Activated B cell treated with CpG ODN at 0.5 μM for 24 hours (primary cell): ENCODE measurements at places on chromosomes 12 and 14. TPM values are rescaled to one million over a fixed set of nuclear protein-coding genes. Genes with fewer than 3 reads are reported as not detected.

GRCh38 chr12:15364221-15365160, 42.2 kb downstream of the PTPRO start:
- DNase-seq = no peak

DNA sequence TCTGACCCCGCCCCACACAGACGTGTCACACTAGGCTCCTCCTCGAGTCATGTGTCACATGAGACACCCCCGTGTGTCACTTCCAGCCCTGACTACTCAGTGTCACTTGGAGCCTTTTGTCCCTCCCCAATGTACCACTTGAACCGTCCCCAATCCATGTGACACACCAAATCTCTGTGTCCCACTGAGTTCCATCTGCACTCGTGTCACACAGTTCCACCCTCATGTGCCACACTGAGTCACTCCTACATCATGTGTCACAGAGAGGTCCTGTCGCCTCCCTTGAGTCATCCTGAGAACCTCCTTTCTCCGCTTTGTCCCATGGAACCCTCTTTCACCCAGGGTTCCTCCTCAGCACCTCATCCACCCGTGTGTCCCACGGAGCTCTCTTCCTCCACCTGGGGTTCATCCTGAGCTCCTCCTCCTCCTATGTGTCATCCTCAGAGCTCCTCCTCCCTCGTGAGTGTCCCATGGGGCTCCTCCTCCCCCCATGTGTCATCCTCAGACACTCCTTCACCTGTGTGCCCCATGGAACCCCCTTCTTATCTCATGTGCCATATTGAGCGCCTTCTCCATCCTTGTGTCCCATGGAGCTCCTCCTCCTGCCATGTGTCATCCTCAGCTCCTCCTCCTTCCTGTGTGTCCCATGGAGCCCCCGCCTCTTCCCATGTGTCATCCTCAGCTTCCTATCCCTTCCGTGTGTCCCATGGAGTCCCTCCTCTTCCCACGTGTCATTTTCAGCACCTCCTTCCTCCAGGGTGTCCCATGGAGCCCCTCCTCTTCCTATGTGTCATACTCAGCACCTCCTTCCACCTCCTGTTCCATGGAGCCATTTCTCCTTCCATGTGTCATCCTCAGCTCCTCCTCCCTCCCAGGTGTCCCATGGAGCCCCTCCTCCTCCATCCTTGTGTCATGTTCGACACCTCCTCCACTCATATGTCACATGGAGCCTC, 32.0 kb downstream of the RTL1 start:
- DNase-seq = no peak

GRCh38 chr12:6534945-6535696, 804 bp downstream of the GAPDH start:
- DNase-seq = peak; percentile 63

DNA sequence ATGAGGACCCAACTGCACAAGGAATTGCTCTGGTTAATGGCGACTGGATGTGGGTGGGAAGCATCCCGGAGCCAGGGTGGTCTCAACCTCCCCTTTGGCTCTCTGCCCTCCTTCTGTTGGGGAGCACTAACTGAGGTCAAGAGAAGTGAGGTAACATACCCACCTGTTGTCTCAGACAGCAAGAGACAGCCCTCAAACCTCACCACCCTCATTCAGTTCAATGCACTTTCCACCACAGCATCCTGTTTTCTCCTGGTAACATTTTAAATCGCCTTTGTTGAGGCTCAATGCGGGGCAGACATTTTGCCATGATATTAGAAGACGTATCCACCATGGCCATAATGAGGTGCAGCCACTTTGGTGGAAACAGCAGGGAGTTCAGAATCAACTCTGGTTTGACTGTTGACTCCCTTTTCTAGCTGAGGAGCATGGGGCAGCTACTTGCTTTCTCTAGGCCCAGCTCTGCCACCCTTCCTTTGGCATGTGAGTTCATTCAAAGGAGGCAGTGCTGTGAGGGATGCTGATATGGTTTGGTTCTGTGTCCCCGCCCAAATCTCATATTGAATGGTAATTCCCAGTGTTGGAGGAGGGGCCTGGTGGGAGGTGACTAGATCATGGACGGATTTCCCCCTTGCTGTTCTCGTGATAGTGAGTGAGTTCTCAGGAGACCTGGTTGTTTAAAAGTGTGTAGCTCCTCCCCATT, 338.6 kb downstream of the PCNX1 start:
- DNase-seq = no peak

The KRT2 gene
- not detected in 2 replicates for total RNA-seq

DNA sequence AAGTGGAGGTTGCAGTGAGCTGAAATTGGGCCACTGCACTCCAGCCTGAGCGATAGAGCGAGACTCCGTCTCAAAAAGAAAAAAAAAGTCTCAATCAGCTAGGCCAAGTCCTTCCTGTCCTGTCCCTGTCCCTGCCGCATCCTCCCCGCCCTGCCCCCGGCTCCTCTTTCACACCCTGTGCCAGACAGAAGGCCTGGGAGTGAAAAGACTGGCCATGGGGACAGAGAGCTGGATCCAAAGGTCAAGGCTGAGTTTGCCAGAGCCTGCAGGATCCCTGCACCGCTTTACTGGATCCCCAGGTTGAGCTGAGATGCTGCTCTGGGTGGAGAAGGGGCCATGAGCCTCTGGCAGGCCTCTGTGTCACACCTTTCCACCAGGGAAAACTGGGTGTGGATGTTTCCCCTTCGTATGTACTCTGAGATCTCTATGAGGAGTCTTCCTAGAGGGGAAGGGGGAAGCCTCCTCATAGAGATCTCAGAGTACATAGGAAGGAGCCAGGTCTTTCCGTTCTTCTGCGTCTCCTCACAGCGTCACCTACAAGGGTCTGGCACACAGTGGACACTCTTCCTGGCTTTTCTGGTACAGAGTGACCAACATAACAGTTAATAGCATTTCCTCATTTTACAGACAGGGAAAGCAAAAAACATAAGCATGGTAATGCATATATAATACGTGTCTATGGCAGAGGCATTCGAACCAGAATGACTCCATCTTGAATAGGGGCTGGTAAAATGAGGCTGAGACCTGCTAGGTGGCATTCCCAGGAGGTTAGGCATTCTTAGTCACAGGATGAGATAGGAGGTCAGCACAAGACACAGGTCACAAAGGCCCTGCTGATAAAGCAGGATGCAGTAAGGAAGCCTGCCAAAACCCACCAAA, 35.1 kb downstream of the NINJ2 start:
- DNase-seq = no peak

DNA sequence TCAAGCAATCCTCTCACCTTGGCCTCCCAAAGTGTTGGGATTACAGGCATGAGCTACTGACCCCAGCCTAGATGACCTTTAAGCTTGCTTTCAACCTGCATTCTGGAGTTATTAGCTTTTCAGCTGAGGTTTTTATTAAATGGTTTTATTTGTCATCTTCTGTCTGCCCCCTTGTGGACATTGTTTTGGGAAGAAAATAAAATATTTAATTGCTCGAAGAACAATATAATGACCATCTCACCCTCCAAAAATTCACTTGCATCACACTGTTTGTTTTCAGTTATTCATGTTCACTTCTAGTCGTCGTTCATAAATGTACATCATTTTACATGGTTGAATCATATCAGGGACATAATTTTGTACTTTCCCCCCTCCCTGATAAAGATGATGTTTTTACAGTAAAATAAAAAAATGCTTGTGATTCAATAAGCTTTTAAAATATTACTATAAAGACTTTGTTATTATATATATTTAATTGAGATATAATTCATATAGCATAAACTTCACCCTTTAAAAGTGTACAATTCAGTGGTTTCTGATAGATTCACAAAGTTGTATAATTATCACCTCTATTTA, 10.1 kb upstream of the SPATS2 start:
- no peak for DNase-seq

DNA sequence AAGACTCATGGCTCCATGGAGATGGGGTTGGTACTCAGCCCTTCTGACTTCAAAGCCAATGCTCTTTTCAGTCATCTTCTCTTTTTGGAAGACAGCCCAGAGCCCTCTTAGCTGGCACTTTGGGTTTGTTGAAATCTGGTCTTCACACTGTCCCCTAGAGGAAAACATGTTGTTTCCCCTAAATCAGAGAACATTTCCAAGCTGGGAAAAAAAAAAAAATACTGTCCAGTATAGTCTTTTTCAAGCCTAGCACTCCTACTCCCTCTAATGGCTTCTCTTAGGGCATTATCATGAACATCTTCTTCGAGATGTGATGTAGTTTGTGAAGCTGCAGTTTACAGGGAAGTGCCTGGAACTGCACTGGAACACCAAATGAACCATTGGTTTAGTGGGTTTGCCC, 3.0 kb upstream of the ZC3H14 start:
- no peak for DNase-seq

- no peak for DNase-seq
These were observed 32.9 kb downstream of the MED13L start for GRCh38 chr12:116244474-116245090.

DNA sequence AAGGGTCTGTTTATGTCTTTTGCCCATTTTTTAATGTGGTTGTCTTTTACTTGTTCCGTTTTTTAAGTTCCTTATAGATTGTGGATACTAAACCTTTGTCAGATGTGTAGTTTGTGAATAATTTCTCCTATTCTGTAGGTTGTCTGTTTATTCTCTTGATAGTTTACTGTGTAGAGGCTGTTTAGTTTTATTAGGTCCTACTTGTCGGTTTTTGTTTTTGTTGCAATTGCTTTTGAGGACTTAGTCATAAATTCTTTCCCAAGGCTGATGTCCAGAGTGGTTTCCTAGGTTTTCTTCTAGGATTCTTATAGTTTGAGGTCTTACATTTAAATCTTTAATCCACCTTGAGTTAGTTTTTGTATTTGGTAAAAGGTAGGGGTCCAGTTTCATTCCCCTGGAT, 33.9 kb downstream of the SLC39A9 start:
- DNase-seq = no peak

DNA sequence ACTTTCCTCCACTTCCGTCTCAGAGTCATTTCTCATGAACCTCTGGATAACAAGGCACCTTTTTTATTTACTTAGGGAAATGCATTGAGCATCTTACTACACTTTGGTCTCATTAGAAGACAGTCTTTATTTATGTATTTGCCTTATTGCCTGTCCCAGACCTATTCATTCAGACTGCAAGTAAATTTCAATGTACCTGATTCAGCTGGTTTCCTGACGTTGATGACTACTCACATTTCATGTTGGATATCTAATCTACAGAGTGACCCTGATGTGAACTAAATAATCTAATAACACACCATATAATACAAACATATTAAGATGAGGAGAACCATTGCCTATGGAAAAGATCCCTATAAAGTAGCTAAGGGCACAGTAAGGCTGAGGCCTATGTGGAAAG, 267.7 kb downstream of the SLC6A15 start:
- no peak for DNase-seq
